ENCODE measurements at places on chromosomes 5 and 9.

DNA sequence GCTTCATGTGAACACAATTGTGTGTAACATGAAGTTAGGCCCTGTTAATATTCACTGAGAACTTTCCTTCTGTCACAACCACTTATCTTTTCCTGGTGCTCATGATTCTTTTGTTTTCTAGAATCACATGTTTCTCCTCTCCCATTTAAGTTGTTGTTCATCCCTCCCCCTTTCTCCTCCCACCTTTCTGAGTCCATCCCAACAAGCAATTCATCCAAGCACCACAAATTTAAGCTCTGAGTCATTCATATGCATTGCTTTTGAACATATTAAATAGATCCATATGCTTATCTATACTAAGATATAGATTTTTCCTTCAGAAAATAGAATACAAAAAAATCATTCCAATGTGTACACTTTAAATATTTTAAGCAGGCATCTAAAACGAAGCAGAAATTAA, 75.2 kb upstream of the NFIB start:
- DNase-seq, result no peak

- no peak for DNase-seq
Observed at GRCh38 chr5:125367702-125368101, 621.3 kb upstream of the ZNF608 start.

GRCh38 chr5:117103703-117104102, 529.1 kb upstream of the SEMA6A start:
- no peak for DNase-seq

- DNase-seq, result no peak
Observed at GRCh38 chr5:98880598-98880997, 48.2 kb downstream of the CHD1 start.

GRCh38 chr5:131068893-131069643, 96.0 kb downstream of the HINT1 start:
- DNase-seq, result no peak

DNA sequence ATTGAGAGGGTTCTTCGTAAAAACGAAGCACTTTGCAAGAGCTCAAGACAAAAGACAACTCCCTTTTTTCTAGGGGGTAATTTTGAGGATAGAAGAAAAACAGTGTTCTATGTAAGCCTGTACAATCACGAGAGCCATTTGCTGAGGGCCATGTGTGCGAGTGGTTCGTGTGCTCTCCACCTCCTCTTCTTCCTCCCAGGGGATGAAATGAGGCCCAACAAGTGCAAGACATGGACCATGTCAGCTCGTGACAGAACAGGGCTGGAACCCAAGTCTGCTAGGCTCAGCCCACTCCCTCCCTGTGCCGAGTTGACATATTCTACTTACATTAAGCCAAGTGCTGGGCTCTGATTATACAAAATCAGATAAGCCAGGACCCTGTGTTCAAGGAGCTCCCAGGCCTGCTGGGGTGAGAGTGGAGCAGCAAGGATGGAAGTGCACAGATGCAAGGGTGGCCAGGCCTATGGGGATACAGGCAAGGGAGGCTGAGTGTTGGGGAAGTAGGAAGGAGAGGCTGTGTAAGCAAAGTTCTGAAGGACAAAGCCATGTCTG, 97.9 kb upstream of the MSX2 start:
- DNase-seq, result no peak

GRCh38 chr9:83569326-83569725, 31.1 kb upstream of the FRMD3 start:
- DNase-seq, result no peak

All from left lobe of liver (tissue), 2 donors.